Muscle of arm (tissue), 14 donors: ENCODE measurements at places on chromosomes 13 and 19.
A peak's percentile ranks its signal among the peaks of the same experiment; 100 is the strongest.

GRCh38 chr13:107846642-107847041 lies 368.7 kb downstream of the LIG4 start:
- DNase-seq = no peak

GRCh38 chr13:75986818-75987217 lies 350.7 kb downstream of the LMO7 start:
- DNase-seq = no peak

- no peak for DNase-seq
Measured at GRCh38 chr13:51955816-51956603, 55.2 kb downstream of the ATP7B start.

DNA sequence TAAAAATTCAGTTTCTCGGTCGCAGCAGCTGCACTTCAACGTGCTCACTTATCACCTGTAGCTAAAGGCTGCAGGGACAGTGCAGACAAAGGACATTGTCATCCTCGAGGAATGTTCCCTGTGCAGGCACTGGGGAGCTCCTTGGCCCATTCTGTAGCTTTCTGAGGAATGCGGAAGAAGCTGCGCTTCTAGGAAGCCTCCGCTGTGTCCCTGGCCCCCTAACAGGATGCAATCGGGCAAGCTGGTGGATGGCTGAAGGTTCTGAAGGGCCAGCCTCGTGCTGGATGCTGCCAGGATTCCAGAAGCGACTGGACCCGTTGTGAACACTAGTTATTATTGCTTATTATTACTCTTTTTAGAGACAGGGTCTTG lies 8.1 kb downstream of the ANO8 start:
- DNase-seq = no peak

GRCh38 chr19:7482584-7483439 lies 6.0 kb downstream of the PEX11G start:
- no peak for DNase-seq

DNA sequence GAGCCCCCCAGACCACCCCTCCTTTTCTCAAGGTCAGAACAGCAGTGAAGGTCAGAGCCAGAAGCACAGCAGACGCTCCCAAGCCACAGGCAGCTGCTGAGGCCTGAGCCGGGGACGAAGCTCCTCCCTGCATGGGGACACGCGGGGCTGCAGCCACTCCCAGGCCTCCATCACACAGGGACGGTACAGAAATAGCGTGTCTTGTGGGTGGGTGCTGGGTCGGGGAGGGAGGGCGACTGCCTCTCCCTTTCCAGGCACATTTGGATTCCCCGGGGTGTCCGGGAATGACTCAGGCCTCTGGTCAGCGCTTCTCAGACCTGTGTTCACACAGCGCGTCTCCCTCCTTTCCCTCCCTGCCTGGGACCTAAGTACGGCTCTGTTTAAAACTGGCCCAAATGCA lies 33.2 kb downstream of the RASA3 start:
- peak; percentile 71 for DNase-seq

- DNase-seq = no peak
Measured at GRCh38 chr19:39558624-39559117, 18.7 kb upstream of the EID2 start.

- no peak for DNase-seq
Measured at GRCh38 chr13:91482427-91482826, 84.0 kb downstream of the GPC5 start.

- no peak for DNase-seq
Measured at GRCh38 chr13:48156466-48156865, 61.6 kb upstream of the MED4 start.

DNA sequence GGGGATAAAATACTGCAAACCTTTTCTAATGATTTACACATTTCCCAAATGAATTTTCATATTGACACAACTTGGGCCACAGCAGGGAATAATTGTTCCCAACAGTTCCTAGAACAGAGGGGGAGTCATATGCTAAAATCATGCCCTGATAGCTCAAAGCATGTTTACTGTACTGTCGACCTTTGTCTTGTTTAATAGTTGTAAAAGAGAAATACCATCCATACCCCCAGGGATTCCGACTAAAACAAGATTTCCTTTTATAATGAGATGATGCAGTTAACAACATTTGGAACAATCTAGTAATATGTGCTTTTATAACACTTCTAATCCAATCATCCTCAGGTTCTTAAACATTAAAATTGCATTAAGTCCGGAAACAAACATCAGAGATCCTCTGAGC lies 759.7 kb downstream of the OLFM4 start:
- no peak for DNase-seq

GRCh38 chr19:29976151-29976943 lies 34.3 kb downstream of the URI1 start:
- no peak for DNase-seq

GRCh38 chr13:89163096-89163495 lies 1491.9 kb downstream of the SLITRK5 start:
- DNase-seq = no peak

DNA sequence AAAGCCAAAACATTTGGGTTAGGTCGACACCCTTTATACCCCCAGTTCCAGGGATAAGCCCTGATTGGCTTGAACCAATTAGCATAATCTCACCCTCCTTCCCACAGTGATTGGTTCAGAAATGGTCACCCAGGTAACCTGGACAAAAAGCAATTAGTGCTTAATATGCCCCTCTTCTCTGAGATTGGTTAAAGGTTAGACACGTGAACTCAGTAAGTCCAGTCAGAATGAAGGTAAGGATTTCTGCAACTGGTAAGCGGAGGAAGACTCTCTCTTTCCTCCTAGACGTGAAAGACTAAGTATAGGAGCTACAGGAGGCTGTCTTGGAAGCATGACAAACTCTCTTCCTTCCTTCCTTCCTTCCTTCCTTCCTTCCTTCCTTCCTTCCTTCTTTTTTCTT lies 1.3 kb upstream of the PNMA8C start:
- DNase-seq = no peak

- DNase-seq = no peak
Measured at GRCh38 chr13:60273971-60274527, 110.3 kb upstream of the DIAPH3 start.

DNA sequence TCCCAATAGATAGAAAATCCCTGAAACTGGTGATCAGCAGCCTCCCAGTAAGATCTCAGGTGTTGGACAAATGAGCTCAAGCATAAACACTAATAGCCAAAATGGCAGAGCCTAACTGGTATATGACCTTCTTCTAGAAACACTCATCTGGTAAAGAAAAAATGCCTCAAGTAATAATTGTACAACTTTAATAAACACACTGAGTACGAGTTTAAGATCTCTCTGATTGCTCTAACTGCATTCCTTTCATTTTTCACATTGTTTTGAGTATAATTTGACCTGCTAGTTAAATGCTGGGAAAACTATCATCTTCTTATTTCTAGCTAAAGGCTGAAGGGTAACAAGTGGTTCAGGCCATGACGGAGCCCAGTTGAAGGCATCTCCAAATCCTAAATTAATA lies 2009.5 kb upstream of the PCDH20 start:
- no peak for DNase-seq

GRCh38 chr19:10074153-10074552 lies 12.0 kb upstream of the SHFL start:
- no peak for DNase-seq

DNA sequence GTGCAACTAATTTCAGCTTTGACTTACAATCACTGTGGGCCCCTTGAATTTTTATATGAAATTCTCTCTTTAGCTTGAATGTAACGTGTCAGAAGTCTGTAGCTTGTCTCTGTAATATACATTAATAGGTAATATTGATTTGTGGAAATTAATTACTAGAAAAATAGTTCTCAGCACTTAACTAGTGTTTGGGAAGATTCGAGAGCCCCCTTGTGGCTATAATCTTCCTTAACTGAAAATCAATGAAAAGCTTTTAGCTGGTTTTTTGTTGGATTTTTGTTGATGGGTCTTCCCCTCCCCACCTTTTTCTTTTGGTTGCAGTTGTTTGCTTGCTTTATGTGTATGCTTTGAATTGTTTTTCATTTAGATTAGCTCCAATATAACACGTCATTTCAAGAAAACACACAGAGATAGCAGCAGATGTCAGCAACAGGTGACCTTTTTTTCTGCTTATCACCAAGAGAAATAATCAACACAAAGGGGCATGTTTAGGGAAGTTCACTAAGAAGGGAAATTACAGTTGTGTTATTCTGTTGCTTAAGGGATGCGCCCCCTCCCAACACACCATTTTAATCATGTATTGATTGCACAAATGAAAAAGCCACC lies 176.8 kb downstream of the OXGR1 start:
- DNase-seq = no peak

- peak; percentile 77 for DNase-seq
Measured at GRCh38 chr13:43686557-43686956, 100.2 kb downstream of the ENOX1 start.

GRCh38 chr13:100175803-100176182 lies 86.9 kb downstream of the PCCA start:
- DNase-seq = no peak

DNA sequence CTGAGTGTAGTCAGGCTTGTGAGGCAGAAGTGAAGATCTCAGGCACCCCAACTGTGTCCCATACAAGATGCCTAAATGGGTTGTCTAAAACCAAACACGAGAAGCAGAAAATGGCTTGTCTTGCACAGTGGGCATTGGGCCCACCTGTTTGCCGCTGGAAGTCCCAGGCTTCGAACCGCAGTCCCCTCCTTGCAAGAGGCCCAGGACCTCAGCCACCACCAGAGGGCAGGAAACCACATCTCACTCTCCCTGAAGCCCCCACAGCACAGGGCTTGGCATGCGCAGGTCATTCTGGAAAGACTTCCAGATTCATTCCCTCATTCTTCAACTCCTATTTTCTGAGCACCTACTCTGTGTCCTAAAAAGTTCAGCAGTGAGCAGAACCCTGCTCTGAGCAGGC lies 973.7 kb downstream of the UQCRFS1 start:
- DNase-seq = no peak

GRCh38 chr13:28854657-28855056 lies 34.5 kb downstream of the MTUS2 start:
- no peak for DNase-seq

DNA sequence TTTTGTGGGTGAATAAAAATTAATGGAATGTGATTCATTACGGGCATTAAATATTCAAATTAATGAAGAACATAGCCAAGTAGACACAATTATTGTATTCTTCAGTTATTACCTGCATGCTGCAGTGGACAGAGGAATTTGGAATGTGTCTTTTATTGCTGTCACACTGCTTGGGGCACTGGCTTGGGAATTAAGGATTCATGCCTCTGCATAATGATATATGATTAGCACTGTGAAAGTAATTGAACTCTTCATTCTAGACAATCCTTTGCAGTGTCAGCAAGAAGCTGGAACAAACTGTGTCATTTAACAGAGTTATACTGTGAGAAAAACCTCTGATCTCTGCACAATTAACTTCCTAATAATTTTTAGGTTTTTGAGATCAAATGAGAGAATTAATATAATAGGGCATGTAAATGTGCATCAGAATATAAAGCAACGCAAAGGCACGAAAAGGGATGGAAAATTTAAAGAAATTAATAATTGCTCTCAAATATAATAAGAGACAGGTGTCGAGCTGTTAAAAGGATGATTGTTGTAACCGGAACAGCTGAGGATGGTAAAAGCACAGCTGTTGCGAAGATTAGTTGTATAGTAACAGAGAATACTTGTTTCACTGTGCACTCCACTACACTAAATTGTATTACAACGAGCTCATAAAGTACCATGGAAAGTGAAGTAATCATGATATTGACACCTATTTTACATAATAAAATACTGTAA lies 235.1 kb upstream of the MIR17HG start:
- no peak for DNase-seq

DNA sequence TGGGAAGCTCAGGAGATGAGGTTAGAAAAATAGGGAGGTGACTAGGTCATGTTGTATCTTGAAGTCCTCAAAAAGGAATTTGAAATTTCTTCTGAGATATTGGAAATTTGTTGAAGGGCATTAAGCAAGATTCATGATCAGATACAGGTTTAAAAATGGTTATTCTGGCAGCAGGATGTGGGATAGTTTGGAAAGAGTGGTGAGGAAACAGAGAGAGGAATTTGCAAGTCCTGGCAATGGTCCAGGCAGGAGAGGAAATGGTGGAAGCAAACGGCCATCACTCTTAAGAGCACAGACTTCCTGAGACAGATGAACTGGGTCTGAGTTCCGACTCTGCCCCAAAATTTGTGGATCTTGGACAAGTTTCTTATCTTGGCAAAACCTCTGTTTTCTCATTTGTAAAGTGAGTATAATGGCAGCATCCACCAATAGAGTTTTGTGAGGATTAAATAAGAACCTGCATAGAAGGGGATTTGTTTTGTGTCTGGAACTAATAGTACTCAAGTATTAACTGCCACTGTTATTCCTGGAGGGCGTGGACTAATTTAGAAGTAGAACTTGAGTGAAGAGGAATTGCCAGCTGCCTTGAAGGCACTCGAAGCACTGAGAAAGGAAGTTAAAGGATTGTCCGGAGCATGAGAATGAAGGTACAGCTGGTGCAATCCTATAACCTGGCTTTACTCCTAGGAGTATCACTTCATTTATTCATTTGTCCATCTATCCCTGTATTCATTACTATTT lies 99.6 kb downstream of the CCNA1 start:
- no peak for DNase-seq
